Hindlimb muscle (tissue), 1 donor: ENCODE measurements at places on chromosomes 12 and 14. TPM values are rescaled to one million over a fixed set of nuclear protein-coding genes. Genes with fewer than 3 reads are reported as not detected.

GRCh38 chr12:3148366-3149000 lies 71.3 kb downstream of the TSPAN9 start:
- DNase-seq, result peak; percentile 89

DNA sequence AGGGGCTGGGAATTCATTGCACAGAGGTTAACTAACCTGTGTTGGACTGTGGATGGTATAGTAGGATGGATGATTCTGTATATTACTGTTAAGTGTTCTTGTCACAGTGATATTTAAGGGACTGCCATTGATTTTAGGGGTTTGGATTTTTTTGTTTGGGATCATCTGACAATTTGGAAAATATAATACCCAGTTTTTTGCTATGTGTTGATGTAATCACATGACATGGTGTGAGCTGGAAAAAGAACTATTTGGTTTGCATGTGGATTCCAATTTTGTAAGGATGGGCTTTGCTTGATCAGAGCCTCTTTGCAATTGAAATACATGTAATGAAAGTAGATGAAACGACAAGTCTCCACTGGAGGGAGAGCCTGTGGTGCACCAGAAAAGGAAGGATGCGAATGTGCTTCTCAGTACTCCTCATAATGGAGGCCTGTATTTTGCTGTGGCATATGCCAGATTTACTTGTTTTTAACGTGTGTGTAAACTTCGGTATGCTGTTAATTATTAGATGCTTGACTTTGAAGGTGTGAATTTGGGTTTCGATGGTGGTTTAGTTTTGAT lies 2.7 kb downstream of the DYRK2 start:
- no peak for DNase-seq

- DNase-seq, result no peak
These were observed 96.3 kb upstream of the EEA1 start for GRCh38 chr12:93025145-93026103.

DNA sequence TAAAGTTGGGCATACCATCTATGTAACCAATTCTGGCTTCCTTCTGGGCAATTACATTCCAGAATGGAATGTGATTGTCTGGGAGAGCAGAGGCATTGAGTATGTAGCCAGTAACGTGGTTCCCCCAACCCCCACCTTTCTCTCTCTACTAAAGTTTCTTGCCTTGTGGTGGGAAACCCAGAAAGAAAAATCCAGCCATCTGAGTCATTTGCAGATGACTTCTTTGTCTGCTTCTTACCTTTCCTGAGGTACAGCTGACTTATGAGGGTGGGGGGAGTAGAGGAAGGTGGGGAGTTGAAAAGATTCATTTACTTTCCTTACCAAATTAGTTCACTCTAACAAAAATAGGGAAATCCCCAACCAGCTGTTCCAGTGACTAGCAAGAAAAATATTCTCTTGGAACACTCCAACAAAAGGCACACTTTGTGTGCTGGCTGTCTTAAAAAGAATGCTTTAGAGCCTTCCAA lies 112.1 kb upstream of the FRMD6 start:
- no peak for DNase-seq

- DNase-seq, result no peak
These were observed 26.7 kb upstream of the ETNK1 start for GRCh38 chr12:22598141-22598762.

GRCh38 chr12:46609674-46610073 lies 216.1 kb downstream of the SLC38A4 start:
- no peak for DNase-seq

DNA sequence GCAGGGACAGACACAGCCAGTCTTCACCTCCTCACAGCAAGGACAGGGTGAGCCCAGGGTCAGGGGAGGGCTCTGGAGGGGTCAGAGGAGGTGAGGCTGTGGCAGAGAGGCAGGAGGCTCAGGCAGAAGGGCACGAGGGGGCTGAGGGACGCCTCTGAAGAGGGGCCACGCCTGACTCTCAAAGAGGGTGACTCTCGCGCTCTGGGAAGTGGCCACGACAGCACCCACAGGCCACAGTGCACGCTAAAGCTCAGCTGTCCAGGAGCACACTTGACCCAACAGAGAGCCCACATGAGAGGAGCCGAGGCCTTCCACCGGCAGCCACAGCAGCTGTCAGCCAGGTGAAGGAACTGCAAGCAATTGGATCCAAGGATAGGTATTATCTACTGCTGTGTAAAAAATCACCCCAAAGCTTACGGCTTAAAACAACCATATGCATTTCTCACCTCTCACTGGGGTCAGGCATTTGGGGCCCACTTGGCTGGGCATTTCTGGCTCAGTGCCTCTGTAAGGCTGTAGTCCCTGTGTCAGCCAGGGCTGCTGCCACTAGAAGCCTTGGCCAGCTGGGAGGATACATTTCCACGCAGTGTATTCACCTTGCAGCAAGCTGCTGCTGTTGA lies 27.8 kb downstream of the SLC6A12 start:
- DNase-seq, result no peak

- no peak for DNase-seq
These were observed 912.9 kb downstream of the DIO2 start for GRCh38 chr14:79298373-79298772.

DNA sequence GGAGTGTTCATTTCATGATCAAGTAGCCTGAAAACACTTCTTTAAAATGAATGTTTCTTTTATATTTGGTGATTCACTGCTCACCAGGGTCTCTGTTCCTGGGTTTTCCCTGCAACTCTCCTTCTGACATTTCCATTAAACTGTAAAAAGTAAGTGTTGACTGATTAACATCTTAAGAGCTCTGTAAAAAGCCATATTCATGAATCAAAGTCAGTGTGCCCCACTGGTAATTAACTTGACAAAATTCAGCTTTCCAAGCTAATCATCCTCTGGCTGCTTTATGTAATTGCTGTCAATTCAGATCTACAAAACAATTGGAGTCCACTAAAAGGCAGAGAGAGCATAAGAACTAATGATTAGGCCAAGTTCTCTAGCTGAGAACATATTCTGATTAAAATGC lies 41.6 kb downstream of the CNTN1 start:
- no peak for DNase-seq

DNA sequence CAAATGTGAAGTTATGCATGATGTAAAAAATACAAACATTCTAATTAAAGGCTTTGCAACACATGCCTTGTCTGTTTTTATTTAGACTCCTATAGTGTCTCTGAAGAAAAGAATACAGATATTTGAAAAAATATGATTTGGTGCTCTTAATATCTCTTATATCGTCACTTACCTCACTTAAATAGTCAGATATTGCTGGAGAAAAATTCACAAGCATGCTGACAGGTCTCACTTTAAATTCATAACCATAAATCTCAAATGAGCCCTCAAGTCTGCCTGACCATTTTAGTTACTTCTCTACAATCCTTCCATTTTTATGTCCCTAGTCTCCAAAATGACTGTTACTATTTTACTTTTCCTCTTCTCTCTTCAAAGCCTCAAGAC lies 5.4 kb upstream of the YEATS4 start:
- no peak for DNase-seq

DNA sequence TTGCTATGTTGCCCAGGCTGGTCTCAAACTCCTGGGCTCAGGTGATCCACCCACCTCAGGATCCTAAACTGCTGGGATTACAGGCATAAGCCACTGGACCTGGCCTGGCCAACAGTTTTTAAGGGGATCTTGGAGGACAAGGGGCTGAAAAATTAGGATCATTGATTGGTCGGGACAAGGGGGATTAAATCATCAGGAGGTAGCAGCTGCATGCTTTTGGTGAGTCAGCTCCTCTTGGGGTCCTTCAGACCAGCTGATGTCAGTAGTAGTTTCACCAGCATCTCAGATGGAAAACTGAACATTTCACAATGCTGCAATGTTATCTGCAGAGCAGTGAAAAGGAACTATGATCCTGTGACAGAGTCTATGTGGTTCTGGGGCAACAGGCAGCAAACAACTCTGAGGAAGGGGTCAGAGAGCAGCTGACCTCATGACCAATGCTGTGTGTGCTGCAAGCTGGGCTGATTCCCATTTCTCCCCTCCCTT lies 6.3 kb downstream of the LRRC74A start:
- no peak for DNase-seq

- DNase-seq, result peak; percentile 32
These were observed 22.2 kb downstream of the MANSC1 start for GRCh38 chr12:12327802-12328201.

DNA sequence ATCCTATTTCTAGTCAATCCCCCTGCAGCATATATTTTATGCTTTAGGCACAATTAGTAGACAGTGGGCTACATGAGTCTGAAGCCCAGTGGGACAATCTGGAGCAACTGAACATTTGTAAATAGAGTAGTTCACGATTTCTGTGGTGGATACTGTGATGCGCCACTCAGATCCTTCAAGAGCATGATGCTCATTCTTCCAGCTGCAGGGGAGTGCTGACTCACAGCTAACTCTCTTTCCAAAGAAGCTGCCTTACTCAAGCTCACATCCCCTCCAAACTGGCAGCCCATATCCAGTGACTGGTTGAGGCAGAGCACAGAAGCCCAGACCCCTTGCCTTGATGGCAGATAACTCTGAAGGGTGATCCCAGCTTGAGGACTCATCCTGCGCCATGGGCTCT lies 224.2 kb upstream of the EEA1 start:
- no peak for DNase-seq

Gene CYP27B1
- polyA plus RNA-seq, result 1.0 TPM

Gene EPS8
- 34.5 TPM for polyA plus RNA-seq

Gene KRT71
- not detected for polyA plus RNA-seq

Gene PLEK2
- 0.62 TPM for polyA plus RNA-seq
